CD14-positive monocyte (primary cell): ENCODE measurements at places on chromosomes 7 and 10.

DNA sequence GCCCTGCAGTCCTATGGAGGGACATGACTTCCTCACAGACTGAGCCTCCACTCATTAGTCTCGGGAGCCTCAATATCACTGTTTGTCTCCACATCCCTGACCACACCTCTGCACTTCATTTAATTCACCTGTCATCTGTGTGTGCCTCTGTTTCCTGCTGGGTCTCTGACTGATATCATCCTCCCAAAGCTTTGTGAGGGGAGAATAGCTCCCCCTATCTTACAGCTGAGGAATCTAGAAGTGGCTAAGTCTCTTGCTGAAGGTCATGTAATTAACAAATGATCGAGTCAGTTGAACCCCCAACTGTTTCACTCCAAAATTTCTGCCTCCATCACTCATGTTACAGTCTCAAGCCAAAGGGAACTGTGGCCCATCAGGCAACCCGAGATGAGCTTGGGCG, 5.5 kb upstream of the CPXM2 start:
- no peak overlapping the region for H3K4me3 ChIP-seq
- no peaks in the 10 kb centered on the region for H3K4me1 ChIP-seq
- no peak for DNase-seq

GRCh38 chr7:155722118-155722517, 77.7 kb downstream of the RBM33 start:
- H3K4me1 ChIP-seq: peaks cover 10% of the 10 kb centered on the region
- H3K27me3 ChIP-seq: no peaks in the 10 kb centered on the region
- H3K27ac ChIP-seq: no peak overlapping the region
- no peak for DNase-seq
- H3K36me3 ChIP-seq: peaks cover 86% of the 10 kb centered on the region

DNA sequence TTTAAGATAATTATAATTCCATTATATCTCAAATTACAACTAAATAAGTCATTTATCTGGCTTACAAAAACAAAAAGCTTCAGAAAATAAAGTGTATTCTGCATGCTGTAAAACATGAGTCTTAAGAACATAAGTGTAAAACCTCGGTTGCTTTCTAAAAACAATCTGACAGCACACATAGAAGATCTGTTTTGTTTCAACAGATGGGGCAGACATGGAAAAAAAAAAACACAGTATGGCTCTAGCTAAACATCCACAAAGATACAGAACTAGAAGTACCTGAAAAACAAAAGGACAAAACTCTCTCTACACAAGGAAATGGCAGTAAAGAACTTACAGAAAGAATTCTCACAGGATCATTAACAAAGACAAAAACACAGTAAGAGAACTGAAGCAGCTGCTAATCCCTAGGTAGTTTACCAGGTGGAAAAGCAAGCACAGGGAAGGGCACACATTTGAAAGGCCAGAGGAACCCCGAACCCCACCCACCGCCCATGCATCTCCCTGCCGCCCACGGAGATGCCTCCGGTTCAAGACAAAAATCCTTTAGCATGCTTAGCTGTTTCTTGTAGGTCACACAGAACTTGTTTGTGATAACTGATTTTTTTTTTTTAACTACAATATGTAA, 42.5 kb downstream of the DLD start:
- peaks cover 37% of the 10 kb centered on the region for H3K36me3 ChIP-seq
- no peak overlapping the region for H3K27ac ChIP-seq
- H3K4me1 ChIP-seq: no peaks in the 10 kb centered on the region

DNA sequence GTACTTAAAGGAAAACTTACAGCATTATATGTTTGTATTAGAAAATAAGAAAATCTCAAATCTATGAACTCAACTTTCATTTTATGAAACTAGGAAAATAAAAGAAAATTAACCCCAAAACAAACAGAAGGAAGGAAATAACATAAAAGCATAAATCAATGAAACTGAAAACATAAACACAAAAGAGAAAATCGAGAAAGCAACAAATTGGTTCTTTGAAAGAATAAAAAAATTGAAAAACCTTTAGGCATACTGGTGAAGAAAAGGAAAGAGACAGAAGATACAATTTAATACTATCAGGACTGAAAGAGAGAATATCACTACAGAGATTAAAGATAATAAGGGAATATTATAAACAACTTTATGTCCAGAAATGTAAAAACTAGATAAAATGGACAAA, 21.2 kb downstream of the PRTFDC1 start:
- H3K36me3 ChIP-seq: no peaks in the 10 kb centered on the region
- H3K27me3 ChIP-seq: no peaks in the 10 kb centered on the region
- no peak overlapping the region for H3K27ac ChIP-seq
- no peaks in the 10 kb centered on the region for H3K4me1 ChIP-seq
- no peak overlapping the region for H3K4me3 ChIP-seq

DNA sequence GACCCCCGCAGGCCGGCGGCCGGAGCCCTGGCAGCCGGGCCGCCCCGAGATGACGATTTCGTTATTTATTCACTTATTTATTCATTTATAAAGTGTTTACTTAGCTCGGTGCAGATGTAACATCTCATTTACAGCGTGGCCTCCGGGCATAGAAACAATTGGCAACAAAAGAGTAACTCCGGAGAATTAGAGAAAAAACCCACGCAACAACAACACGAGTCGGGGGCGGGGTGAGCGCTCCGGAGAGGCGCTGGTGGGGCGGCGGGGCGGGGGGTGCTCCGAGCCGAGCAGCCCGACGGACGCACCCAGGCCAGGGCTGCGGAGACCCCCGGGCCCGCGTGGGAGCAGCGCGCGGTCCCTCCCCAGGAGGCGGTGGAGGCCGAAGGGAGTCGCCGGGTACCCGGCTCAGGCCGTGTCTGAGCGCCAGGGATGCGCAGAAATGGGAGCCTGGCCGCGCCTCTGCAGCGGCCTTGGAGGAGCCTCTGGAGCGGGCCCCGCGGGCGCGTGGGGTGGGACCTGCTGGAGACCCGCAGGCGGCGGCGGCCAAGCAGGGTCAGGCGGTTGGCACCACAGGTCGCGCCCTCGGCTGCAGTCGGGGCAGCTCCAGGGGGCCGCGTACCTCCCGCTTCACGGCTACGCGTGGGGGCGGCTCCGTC, 14.3 kb downstream of the UNCX start:
- peaks cover 63% of the 10 kb centered on the region for H3K27me3 ChIP-seq
- no peaks in the 10 kb centered on the region for H3K36me3 ChIP-seq
- H3K4me1 ChIP-seq: no peaks in the 10 kb centered on the region
- H3K4me3 ChIP-seq: no peak overlapping the region
- DNase-seq: no peak

DNA sequence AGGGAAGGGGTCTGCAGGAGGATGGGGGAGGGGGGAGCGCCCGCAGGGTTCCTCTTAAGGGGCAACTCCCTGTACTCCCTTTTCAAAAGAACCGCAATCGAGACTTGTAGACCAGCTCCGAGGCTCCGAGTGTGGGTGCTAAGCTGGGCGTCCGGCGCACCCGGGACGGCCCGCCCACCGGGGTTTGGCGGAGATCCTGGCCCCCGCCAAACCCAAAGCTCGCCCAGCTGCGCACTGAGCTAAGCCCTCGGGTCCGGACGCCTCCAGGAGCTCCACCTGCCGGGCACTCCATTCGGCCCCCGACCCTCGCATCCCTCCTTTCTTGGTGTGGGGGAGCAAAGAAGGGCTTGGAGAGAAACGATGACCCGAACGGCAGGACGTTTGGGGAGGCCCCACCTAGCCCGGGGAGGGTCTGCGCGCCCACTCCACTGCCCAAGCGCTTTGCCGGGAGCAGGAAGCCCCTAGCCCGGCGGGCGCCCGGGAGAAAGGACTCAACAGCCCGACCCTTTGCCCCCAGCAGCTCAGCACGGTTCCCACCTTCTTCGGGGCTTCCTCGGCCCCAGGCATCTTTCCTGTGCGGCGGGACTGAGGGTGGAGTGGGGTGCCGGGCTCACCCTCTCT, 651 bp downstream of the AFAP1L2 start:
- H3K4me3 ChIP-seq: no peak overlapping the region
- DNase-seq: no peak
- no peaks in the 10 kb centered on the region for H3K4me1 ChIP-seq
- no peaks in the 10 kb centered on the region for H3K36me3 ChIP-seq
- H3K27me3 ChIP-seq: peaks cover 36% of the 10 kb centered on the region
- H3K27ac ChIP-seq: no peak overlapping the region

DNA sequence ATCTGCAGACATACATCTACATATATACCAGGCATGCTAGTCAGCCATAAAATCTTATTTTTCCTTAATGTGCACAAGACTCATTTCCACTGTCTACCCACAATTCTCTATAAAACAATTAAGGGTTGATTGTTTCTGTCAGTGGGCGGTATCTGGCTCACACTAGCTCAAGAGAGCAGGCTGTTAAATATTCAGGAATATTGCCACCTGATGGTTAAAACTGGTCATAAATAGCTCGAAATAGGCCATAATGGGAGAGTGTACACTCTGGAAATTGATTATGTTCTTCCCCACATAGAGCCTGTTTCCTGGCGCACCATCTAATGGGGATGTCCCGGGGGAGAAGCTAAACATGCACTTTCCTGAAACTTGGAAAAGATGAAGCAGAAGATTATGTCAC, 620.6 kb upstream of the ANKRD30A start:
- H3K4me3 ChIP-seq: no peak overlapping the region
- H3K27ac ChIP-seq: no peak overlapping the region
- no peaks in the 10 kb centered on the region for H3K27me3 ChIP-seq
- no peak for DNase-seq
- H3K4me1 ChIP-seq: no peaks in the 10 kb centered on the region
- H3K36me3 ChIP-seq: no peaks in the 10 kb centered on the region

DNA sequence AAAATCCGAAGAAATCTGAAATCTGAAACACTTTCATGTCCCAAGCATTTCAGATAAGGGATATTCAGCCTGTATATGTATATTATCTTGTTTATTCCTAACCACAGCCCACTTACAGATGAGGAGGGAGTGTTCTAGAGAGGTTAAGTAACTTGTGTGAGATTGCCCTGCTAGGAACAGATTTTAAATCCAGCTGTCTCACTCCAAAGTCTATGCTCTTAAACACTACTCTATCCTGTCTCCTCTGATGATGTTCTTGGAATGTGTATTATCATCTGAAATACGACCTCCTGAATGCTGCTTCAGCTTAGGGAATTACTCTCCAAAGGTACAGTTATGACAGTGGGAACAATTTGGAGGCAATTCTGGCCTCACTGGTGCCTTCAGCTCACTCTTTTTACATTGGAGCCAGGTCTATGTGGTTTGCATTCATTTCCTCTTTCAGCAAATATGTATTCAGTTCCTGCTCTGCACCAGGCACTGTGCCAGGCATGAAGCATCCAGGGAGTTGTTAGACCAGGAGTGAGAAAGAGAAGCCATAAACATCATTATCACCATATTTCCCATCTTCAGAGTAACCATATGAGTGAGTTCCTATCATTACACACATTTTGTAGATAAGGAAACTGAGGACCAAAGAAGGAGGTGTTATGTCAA, 70.2 kb downstream of the NOC3L start:
- H3K27me3 ChIP-seq: no peaks in the 10 kb centered on the region
- no peak overlapping the region for H3K4me3 ChIP-seq
- no peaks in the 10 kb centered on the region for H3K4me1 ChIP-seq
- no peak for DNase-seq

DNA sequence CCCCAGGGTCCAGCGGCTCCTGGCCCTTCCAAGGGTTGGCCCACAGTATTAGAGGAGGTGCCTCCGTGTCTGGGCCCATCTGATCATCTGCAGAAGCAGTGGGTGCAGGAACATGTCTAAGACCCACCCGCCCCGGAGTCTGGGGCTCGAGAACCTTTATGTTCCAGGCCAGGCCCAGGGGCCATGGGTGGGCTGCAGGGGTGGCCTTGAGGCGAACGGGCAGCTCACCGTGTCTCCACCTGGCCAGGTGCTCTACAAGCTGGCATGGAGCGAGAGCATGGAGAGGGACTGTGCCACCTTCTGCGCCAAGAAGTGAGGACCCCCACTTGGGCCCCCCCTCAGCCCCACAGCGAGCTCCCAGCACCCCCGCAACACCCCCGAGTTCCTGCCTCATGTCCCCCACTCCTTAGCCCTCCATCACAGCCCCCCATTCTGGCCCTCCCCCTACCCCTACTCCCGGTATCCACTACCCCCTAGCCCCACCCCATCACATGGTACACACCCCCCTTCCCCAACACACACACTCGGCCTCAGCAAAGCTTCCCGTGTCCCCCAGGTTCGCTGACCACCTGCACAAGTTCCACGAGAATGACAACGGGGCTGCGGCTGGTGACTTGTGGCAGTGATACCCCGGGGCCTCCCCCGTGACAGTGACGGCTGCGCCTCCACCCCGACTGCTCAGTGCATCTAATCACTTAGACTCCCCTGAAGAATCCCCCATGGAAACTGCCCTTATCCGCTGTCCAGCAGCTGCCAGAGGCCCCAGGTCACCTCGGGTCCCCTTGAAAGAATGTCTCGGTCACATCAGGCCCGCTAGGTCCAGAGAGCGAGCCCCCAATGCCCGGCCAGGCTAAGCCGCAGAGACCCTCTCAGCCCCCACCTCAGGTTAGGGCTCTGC, 4.0 kb upstream of the SH2B2 start:
- H3K36me3 ChIP-seq: no peaks in the 10 kb centered on the region
- DNase-seq: no peak
- peaks cover 44% of the 10 kb centered on the region for H3K4me1 ChIP-seq
- no peak overlapping the region for H3K27ac ChIP-seq
- H3K27me3 ChIP-seq: no peaks in the 10 kb centered on the region
- H3K4me3 ChIP-seq: no peak overlapping the region

DNA sequence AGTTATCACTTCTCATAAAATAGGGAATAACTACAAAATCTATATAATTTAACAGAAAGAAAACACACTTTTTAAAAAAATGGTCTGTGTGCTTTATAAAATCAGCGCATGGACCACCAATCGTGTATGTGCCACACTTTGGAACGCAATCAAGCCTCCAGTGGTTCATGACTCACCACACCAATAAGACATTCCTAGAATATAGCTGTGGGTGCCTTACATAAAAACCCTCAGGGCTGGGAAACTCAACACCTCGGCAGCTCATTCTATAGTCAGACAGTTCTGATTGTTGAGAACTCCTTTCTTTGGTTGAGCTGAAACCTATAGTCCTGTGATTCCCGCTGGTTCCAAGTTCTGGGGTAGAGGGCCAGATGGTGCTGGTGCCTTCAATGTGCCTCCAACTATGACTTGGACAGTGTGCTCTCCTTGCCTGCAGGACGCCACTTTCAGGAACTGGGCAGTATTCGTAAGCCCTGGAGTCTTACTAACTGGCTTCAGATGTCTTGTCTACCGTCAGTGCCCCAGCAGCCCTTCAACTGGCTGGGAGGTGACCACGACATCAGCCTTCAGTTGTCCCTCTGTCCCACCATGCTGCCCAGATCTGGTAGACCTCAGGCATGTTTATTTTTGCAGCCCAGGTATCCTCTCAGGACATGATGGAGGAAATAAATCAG, 135.7 kb upstream of the GDF10 start:
- H3K4me1 ChIP-seq: peaks cover 59% of the 10 kb centered on the region
- H3K27ac ChIP-seq: no peak overlapping the region
- no peak for DNase-seq
- no peaks in the 10 kb centered on the region for H3K36me3 ChIP-seq

- H3K4me3 ChIP-seq: no peak overlapping the region
- peaks cover 27% of the 10 kb centered on the region for H3K4me1 ChIP-seq
- peaks cover 34% of the 10 kb centered on the region for H3K36me3 ChIP-seq
- H3K27me3 ChIP-seq: no peaks in the 10 kb centered on the region
- DNase-seq: peak; percentile 65
These were observed 7.2 kb upstream of the PGAM2 start for GRCh38 chr7:44072364-44073231.
